ENCODE measurements at places on chromosomes 4 and X. TPM values are rescaled to one million over a fixed set of nuclear protein-coding genes. Genes with fewer than 3 reads are reported as not detected.
A peak's percentile ranks its signal among the peaks of the same experiment; 100 is the strongest.

ATOH1 gene
- total RNA-seq, result not detected

TSPAN7 gene
- total RNA-seq, result 17.7 TPM

FRMPD3 gene
- total RNA-seq, result 0.92 TPM

GAGE12D gene
- total RNA-seq, result not detected

DNA sequence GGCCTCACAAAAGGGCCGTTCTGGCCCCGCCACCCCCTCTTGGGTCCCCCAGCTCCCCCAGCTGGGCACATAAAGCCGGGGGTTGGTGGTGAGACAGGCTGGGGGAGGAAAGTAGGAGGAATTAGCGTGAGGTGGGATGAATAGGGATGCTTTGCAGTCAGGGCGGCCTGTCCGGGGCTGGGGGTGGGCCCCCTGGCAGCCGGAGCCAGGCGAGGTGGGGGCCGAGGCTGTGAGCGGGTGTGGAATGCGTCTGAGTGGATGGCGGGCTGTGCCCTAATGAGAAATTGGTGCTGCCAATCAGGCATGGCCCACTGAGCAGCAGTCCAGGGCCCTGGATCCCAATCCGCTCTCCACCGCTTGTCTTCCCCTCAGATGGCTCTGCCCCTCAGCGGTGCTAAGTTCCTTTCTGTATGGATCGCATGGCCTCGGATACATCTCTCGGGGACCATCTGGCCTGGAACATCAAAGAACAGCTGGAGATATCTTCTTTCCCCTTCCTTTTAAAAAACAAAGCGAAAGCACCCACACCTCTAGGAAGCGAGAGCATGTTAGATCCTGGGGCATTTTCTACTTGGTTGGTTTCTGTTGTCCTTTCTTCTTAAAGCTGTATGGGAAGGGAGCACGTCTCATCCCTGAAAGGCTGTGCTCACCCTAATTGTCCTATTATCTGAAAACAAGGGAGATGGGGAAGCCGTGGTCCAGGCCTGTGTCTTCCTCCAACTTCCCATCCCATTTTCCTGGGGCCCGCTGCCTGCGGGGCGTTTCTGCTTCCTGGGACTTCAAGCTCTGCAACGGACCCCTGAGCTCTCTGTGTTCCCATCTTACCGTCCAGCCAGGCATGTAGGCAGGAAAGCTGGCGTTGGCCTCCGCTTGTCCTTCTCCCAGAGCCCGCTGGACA, 106.9 kb downstream of the SORCS2 start:
- no peak for DNase-seq

DNA sequence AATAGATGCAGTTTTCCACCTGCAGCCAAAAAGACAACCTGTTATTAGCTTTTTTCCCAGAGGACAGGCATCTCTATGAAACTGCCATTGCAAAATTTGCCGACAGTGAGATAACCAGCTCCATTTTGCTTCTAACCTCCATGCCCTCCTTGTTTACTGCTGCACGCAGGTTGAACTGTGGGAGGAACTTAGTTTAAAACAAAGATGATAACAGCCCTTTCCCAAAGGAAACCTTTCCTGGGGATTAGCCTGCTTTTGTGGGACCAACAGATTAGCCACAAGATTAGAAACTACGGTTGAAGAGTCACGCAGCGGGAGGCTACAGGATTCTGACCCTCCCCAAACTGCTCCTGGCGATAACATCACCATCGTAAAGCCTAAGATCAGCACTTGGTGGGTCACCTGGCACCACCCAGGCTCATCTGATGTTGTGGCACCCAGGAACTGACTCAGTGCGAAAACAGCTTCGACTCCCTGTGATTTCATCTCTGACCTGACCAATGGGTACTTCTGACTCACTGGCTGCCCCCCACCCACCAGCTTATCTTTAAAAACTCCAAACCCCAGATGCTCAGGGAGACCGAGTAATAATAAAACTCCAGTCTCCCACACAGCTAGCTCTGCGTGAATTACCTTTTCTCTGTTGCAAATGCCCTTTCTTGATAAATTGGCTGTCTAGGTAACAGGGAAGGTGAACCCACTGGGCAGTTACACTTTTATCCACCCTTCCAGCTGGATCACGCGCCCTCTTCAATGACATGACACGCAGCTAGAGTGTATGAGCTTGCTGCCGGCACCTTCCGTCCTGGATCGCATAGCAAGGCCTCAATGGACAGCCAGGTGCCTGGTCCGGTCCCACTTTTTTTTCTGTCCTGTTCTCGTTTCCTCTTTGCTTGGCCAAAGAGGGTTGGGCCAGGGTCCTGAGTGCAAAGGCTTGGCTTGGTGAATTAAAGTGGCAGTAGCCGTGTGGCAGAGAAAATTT, 27.2 kb downstream of the NOP14 start:
- peak; percentile 2 for DNase-seq

GRCh38 chrX:97995834-97996233, 1112.1 kb downstream of the RPA4 start:
- no peak for DNase-seq

- no peak for DNase-seq
Observed at GRCh38 chrX:139290310-139290709, 240.2 kb upstream of the F9 start.

DNA sequence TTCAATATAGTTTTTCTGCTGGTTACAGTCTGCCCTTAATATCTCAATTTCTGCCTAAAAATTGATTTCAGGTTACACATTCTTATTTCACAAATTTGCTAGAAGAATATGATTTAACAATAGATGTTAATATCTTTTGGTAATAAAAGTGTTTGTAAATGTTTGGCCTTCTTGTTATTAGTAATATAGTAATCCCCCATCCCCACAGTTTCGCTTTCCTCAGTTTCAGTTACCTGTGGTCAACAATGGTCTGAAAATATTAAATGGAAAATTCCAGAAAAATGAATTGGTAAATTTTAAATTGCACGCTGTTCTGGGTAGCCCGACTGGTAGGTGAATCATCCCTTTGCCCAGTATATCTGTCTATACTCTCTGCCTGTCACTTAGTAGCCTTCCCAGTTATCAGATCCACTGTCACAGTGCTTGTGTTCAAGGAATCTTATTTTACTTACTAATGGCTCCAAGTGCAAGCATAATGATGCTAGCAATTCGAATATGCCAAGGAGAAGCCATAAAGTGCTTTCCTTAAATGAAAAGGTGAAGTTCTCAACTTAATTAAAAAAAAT, 3.5 kb upstream of the BMP2K start:
- no peak for DNase-seq

DNA sequence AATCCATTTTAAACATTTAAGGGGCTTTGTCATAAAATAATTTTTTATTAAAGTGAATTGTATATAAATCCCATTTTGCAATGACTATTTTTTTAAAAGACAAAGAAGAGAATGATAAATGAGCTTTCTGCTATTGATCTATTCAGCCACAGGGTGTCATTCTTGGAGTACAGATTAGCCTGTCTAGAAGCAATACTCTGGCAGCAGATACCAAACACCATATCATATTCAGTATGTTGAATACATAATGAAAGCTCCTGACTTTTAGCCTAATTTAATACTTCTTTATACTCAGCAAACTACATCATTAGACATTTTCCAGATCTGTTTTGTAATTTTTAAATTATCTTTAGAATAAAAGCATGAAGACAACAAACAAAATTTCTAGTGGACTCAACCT, 496.3 kb downstream of the PDGFC start:
- DNase-seq, result no peak

DNA sequence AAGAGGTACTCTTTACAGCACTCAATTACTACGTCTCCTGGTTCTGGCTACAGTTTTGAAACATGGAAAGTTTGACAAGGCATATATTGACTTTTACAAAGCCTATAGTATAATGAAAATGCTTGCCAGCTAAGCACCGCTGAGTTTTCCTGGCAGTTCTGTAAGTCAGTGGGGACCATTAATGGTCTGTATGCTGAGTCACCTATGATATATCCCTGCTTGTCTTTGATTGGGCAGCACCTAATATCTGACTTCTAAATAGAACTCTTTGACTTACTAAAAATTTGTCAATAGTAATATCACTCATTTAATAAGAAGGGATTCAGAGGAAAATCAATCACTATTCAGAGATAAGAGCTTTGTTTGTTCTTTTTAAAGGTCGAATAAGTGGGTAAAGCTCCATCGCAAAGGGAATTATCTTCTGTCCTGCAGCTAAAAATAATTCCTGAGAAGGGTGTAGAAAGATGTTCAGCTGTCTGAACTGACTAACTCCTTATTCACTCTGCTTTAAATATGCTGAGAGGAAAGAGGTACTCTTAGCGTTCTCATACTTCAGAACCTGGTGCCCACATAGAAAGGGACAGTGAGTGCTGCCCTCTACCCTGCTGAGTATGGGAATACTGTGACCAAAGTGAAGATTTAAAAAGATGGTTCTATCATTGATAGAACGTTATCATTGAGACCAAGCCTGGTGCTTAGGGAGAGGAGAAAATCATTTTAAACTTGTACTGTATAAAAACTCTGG, 959 bp downstream of the SMPX start:
- DNase-seq, result no peak

DNA sequence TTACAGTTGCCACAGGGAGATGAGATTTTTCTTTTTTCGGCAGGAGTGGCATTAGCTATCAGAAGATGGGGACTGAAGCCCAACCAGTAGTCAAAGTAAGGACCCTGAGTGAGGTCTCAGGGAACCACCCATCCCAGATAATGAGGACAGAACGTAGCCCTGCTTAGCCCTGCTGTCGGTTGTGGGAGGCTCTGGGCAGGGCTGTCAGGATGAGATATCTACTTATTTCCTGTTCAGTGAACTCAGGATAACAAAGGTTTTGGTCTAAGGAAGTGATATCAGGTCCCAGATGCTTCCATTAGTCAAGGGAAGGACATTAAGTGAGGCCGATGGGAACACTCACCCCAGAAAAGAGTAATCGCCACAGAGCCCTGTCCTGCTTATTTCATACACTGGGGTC, 2.3 kb downstream of the MAGEB16 start:
- no peak for DNase-seq

GRCh38 chrX:109485470-109486340, 3.8 kb upstream of the GUCY2F start:
- peak; percentile 3 for DNase-seq

DNA sequence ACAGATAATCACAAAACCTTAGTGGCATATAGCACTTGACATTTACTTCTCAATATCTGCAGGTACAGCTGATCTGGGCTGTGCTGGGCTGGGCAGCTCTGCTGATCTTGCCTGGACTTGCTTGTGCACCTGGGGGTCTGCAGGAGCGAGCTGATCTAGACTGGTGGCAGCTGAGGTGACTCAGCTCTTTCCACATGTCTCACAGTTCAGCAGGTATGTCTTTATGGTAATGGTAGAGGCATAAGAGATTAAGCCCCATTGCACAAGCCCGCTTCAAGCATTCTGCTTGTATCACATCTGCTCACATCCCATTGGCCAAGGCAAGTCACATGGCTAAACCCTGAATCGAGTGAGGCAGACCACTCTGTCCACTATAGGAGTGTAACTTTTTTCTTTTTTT, 506.7 kb downstream of the BCOR start:
- no peak for DNase-seq

- no peak for DNase-seq
Observed at GRCh38 chr4:142925161-142925560, 79.1 kb upstream of the INPP4B start.

DNA sequence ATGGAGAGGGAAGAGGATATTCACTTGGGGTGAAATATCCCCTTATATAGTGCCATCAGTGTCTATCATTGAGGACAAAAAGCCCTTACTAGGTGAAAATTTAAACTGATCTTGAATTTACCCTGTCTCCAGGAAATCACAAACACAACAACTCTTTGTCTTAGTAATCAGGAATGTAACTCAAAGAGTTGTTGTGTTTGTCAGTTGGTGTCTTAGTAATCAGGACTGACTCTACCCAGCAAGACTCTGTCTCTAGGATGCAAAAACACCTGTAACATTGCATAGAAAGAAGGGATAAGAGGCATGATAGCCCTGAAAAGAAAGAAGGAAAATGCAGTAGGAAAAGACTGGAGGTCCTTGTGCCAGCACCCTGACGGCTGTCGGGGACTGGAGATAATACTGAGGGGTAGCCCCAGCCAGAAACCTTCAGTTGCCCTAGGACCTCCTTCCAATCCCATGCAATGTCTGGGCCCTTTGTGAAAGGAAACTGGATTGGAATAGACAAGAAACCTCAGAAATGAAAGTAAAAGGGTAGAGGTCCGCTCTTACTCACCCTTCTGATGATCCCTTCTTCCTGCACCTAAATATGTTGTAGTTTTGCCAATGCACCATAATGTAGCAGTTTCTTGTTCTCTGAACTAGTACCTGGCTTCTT, 45.3 kb downstream of the HMGB2 start:
- no peak for DNase-seq

Data from thoracic aorta (tissue), 2 donors.